ENCODE measurements at places on chromosomes 4 and X.

GRCh38 chrX:102745513-102745856, 24.9 kb downstream of the GPRASP3 start:
- peaks cover 4% of the 10 kb centered on the region for H3K36me3 ChIP-seq
- H3K27ac ChIP-seq = no peak overlapping the region
- no peak for DNase-seq
- H3K4me1 ChIP-seq = peaks cover 7% of the 10 kb centered on the region
- no peaks in the 10 kb centered on the region for H3K27me3 ChIP-seq

- no peak overlapping the region for H3K27ac ChIP-seq
- peaks cover 1% of the 10 kb centered on the region for H3K27me3 ChIP-seq
- H3K4me3 ChIP-seq = no peak overlapping the region
- peaks cover 33% of the 10 kb centered on the region for H3K4me1 ChIP-seq
- no peak for DNase-seq
Observed at GRCh38 chr4:101795704-101796103, 5.2 kb downstream of the BANK1 start.

- H3K27me3 ChIP-seq = no peaks in the 10 kb centered on the region
- H3K36me3 ChIP-seq = no peaks in the 10 kb centered on the region
- no peak overlapping the region for H3K4me3 ChIP-seq
Observed at GRCh38 chrX:72042852-72043248, 88.9 kb downstream of the RTL5 start.

- H3K27me3 ChIP-seq = peaks cover 66% of the 10 kb centered on the region
- H3K27ac ChIP-seq = no peak overlapping the region
- peak overlapping the region; percentile 86 for H3K4me3 ChIP-seq
- no peaks in the 10 kb centered on the region for H3K36me3 ChIP-seq
- H3K4me1 ChIP-seq = peaks cover 12% of the 10 kb centered on the region
- DNase-seq = no peak
Observed at GRCh38 chr4:163330916-163331628, 1.3 kb downstream of the NPY1R start.

DNA sequence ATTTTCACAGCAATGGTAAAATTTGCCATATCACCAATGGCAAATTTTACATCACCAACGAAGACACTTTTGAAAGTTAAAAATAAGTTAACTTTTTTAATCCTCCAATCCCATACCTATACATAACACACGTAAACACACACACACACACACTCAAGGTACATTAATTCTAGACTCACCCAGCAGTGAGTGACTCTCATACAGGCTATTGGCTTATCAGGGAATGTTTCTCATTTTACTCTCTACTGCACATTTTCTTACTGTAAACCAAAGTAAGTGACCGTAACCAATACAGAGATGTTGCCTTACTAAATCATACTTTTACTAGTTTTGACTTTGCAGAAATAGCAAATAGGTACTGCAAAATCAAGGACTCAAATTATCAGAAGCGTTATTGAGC, 2.3 kb downstream of the VEGFC start:
- no peak for DNase-seq
- no peak overlapping the region for H3K27ac ChIP-seq
- peaks cover 46% of the 10 kb centered on the region for H3K27me3 ChIP-seq

DNA sequence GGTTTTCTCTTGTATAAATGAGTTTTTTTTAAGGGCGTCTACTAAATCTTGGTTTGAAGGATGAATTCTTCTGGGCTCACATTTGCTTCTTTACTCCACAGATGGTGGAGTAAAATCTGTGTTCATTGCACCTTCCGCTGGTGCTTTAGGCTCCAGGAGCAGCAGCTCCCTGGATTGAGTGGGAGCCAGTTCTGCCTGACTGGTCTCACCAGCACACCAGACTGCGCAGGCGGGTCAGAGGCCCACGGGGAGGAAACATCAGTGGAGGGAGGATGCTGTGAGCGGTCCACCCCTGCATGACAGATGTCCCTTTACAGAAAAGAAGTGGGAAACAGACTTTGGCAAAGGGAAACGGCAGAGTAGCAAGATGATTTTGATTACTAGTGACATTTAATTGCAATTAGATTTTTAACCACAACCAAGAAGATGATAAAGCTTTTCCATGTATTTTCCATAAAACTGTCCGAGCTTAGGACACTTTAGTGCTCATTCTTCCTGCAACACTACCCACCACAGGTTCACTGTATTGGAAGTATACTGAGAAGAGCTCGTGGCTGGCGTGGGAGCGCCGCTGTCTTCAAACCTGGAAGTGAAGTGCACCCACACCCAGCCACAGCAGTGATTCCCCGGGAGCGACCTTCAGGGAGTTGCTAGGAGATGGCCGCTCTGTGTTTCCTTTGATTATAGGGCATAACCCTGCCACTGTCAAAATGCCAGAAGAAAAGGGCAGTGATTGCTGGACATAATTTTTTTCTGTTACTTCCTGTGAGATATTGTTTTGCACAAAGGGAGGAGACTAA, 95.2 kb downstream of the SORBS2 start:
- no peaks in the 10 kb centered on the region for H3K36me3 ChIP-seq
- no peak overlapping the region for H3K27ac ChIP-seq
- H3K4me3 ChIP-seq = no peak overlapping the region
- peaks cover 18% of the 10 kb centered on the region for H3K4me1 ChIP-seq
- no peak for DNase-seq

- H3K27me3 ChIP-seq = peaks cover 85% of the 10 kb centered on the region
- H3K27ac ChIP-seq = no peak overlapping the region
Observed at GRCh38 chr4:41882625-41883347, 52.4 kb upstream of the TMEM33 start.

DNA sequence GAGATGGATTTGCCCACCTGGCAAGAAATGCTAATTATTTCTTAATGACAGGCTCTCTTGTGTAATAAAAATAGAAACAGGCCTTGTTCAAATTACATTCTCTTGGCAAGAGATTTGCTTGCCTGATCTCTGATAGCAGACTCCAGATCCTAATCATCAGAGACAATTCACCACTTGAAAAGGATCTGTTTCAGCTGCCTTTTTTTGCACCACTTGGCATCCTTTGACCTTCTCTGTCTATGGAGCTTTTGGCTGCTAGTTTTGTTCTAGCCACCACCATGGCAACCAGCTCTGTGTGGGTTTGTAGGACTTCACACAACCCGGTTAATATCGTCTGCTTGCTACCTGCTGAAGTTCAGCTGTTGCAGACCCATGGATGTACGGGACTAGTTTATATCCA, 241.1 kb upstream of the TLL1 start:
- no peak for DNase-seq
- no peak overlapping the region for H3K4me3 ChIP-seq
- H3K36me3 ChIP-seq = no peaks in the 10 kb centered on the region
- no peak overlapping the region for H3K27ac ChIP-seq
- H3K4me1 ChIP-seq = no peaks in the 10 kb centered on the region

GRCh38 chr4:127629371-127629770, 3.4 kb upstream of the INTU start:
- H3K36me3 ChIP-seq = no peaks in the 10 kb centered on the region
- H3K27ac ChIP-seq = no peak overlapping the region
- H3K4me3 ChIP-seq = no peak overlapping the region
- peaks cover 44% of the 10 kb centered on the region for H3K27me3 ChIP-seq
- peaks cover 15% of the 10 kb centered on the region for H3K4me1 ChIP-seq

DNA sequence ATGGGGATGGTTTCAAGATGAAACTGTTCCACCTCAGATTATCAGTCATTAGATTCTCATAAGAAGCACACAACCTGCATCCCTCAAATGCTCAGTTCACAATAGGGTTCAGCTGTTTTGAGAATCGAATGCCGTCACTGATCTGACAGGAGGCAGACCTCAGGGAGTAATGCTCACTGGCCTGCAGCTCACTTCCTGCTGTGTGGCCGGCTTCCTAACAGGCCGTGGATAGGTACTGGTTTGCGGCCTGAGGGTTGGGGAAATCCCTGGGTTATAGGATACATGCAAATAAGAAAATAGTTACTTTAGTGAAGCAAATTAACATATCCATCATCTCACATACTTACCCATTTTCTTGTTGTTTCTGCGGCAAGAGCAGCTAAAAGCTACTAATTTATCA, 160.4 kb downstream of the MAD2L1 start:
- H3K27me3 ChIP-seq = peaks cover 10% of the 10 kb centered on the region
- no peak overlapping the region for H3K4me3 ChIP-seq
- peaks cover 2% of the 10 kb centered on the region for H3K36me3 ChIP-seq

- H3K4me3 ChIP-seq = peak within 1 kb of the TSS; percentile 39
- no peaks in the 10 kb centered on the region for H3K27me3 ChIP-seq
- peaks cover 28% of the 10 kb centered on the region for H3K4me1 ChIP-seq
- peak; percentile 75 for DNase-seq
- peaks cover 2% of the 10 kb centered on the region for H3K36me3 ChIP-seq
- H3K27ac ChIP-seq = peak within 1 kb of the TSS; percentile 87
Observed at GRCh38 chrX:53281321-53281822, at the start of gene IQSEC2. IQSEC2 (minus strand) TSS chrX:53281584.

DNA sequence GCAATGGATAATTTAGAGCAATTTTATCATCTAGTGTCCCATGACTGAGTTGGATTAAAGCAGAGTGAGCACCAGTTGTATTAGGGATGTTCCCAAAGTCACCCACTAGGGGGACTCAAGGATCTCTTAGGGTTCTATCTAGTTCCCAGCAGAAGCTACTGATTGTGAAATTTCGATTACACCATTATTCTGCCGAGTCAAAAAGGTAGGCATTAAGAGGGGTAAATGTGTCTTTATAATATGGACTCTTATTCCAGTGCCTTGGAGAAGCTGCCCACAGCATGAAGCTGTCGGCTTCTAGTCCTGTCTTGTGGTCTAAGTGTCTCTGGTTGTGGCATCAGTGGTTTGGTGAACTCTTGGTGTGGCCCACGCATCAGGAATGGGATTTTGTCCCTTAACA, 53.3 kb downstream of the RGS12 start:
- no peak overlapping the region for H3K4me3 ChIP-seq
- no peaks in the 10 kb centered on the region for H3K27me3 ChIP-seq
- no peak overlapping the region for H3K27ac ChIP-seq

GRCh38 chrX:98068024-98068580, 1184.4 kb downstream of the RPA4 start:
- H3K36me3 ChIP-seq = no peaks in the 10 kb centered on the region
- H3K4me1 ChIP-seq = peaks cover 55% of the 10 kb centered on the region
- no peak for DNase-seq
- H3K27me3 ChIP-seq = no peaks in the 10 kb centered on the region

Measured in mesothelial cell of epicardium (in vitro differentiated cells).